ENCODE measurements at places on chromosomes 16 and 17.

DNA sequence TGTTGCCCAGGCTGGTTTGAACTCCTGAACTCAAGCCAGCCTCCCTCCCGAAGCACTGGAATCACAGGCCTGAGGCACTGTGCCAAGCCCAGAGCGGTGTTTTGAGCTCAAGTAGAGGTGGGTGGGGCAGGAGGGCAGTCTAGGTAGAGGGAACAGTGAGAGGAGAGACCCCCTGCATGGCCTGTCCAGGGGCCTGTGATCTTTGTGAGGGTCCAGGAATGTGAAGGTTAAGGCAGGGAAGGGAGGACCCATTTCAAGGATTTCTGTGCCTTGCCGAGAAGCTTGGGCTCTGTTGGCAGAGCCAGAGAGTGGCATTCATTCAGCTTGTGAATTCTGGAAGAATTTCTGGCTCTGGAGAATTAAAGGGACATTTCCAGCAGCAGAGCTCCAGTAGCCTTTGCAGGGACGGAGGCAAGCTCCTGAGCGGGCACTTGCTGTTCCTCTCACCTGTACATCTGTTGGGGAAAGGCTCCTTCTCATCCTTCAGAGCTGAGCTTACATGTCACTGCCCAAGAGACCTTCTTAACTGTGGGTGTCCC, 2.7 kb downstream of the WWOX start:
- ATAC-seq = no peak

- peak; percentile 55 for ATAC-seq
These were observed at the start of gene RAB34 for GRCh38 chr17:28717578-28718332. TSS of gene RAB34 (minus strand) at chr17:28717868. CDS start at chr17:28717266, 602 bp downstream.

DNA sequence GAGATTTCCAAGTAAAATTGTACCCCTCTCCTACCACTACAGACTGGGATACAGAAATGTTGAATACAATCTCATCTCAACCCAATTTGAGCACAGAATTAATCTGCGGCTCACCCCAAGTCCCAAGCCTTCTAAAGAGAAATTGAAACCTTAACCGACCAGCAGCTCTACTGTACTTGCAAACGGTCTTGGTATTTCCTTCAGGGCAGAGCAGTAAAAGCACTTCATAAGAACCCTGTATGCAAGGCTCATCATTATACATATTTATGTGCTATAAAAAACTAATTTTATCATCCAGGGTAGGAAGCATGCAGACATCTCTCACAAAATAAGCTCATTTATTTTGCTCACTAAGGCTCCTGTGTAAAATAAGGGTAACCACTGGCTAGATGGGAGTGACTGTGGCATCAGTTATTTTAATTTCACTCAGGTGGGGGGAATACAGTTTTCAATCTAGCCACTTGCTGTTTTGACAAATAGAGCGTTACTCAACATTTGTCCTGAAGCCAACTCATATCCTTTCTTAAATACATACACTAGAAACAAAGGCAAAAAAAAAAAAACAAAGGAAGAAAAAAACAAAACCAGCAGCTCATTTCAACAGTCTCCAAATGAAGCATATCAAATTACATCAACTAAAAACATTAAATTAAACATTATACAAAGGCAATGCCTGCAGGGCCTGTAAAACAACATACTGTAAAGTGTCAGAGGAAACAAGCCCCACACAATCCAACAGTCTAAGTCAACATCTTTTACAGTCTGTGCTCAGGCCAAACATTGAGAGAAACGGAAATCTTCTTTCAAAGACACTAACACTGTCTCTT, 65.0 kb downstream of the PARN start:
- peak; percentile 38 for ATAC-seq

DNA sequence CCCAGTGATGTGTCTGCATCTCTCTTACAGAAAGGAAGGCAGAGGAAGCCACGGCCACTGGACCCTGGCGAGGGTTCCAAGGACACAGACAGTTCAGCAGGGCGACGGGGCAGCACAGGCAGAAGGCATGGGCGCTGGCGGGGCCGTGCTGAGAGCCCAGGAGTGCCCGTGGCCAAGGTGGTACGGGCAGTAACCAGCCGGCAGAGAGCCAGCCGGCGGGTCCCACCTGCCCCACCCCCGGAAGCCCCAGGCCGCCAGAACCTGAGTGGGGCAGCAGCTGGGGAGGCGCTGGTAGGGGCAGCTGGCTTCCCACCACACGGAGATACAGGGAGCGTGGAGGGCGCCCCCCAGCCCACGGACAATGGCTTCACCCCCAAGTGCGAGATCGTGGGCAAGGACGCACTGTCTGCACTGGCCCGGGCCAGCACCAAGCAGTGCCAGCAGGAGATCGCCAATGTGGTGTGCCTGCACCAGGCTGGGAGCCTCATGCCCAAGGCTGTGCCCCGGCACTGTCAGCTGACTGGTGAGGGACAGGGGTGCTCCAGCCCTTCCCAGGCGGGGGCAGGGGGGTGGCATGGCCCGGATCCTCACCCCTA, 7.8 kb downstream of the XYLT2 start:
- ATAC-seq = peak; percentile 11

GRCh38 chr17:78484271-78485246, 92.6 kb downstream of the DNAH17 start:
- ATAC-seq = peak; percentile 17
